ENCODE measurements at places on chromosomes 4 and X.

DNA sequence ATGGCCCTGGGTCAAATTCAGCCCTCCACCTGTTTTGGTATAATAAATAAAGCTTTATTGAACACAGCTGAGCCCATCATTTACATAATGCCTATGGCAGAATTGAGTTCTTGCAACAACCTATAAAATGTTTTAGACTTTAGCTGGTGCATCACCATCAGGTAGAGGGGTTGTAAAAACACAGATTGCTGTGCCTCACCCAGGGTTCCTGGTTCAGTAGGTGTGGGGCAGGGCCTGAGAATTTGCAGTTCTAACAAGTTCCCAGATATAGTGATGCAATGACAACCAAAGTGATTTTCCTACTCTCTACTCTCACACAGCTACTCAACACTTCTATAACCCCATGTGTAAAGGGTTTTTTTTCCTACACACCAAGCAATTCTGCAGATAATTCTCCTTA, 120.0 kb upstream of the EGFL6 start:
- DNase-seq: no peak

DNA sequence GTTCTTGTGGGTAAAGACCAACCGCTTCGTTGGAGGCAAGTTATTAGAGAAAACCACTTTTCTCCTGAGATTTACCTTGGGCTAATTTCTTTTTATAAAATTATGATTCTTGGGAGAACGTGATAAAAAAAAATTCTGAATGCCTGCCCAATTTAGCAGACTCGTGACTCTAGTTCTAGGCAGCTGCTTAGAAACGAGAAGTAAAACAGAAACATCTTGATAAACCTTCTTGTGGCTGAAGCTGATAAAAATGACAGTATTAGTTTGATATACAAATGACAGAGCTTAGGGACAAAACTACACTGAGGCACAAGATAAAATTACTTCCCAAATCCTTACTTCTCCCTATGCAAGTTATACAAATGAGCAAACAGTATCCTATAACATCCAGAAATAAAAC, 458.9 kb upstream of the TEX13C start:
- DNase-seq: no peak

- no peak for DNase-seq
Measured at GRCh38 chr4:39641451-39641850, 2.8 kb upstream of the SMIM14 start.

DNA sequence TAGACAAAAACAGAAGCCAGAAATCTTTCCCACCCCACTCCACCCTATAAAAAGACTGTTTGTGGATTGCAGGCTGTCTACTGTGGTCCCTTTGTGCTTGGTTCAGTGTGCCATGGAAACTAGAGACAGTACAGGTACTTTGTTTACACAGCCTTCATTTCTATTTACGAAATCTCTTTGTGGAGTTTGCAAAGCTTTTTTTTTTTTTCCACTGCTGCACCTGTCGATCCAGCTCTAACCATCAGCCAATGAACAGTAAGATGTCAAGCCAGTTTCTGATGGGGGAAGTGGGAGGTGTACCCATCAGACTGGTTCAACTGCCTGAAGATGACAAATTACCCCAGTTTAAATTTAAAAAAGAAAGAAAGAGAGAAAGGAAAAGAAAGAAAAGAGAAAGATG, 20.2 kb upstream of the LRBA start:
- DNase-seq: no peak

Data from activated gamma-delta T cell (primary cell).